ENCODE measurements at places on chromosomes 2 and 18.

DNA sequence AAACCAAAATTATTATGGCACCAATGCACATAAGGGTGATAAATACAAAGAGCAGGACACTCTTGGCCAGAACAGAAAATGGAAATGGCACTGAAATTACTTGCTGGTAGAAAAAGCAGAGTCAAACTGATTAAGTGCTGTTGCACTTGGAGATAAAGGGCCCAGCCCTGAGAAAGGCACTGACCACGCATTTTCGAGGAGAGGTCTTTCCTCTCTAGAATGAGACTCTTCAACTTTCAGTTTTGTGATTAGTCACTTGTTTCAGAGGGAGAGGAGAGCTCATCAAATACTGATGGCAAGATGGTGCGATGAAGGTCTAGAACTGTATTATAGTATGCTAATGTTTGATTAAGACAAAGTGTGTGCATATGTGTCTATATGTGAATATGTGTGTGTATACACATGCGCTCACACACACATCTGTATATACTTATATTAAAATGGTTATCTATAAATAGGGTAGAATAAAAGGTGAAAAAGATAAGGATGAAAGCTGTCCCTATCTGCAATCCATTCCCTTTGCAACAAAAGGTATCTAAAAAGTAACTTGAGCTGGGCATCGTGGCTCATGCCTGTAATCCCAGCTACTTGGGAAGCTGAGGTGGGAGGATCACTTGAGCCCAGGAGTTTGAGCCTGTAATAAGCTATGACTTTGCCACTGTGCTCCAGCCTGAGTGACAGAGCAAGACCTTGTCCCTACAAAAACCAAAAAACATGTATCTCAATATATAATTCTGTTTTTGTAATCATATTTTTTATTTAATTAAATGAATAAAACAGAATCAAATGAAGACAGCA, 48.8 kb upstream of the ZDBF2 start:
- no peak for DNase-seq

DNA sequence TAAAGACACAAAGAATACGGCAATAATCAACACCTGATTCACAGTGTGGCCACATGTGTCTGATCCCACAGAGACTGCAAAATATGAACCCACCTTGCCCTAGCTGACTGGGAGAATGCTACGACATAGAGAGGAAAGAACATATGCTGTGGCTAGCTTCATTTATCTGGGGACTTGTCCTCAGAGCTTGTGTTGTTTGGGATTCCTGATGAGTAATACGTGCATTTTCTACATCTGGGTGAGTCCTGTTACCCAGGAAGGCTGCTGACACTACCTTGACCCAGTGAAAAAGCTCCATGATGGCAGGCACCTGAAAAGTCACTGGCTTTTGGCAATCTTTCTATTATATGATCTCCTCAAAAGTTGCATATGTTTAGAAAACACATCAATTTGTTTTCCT, 427.7 kb upstream of the LYPD1 start:
- DNase-seq = no peak

DNA sequence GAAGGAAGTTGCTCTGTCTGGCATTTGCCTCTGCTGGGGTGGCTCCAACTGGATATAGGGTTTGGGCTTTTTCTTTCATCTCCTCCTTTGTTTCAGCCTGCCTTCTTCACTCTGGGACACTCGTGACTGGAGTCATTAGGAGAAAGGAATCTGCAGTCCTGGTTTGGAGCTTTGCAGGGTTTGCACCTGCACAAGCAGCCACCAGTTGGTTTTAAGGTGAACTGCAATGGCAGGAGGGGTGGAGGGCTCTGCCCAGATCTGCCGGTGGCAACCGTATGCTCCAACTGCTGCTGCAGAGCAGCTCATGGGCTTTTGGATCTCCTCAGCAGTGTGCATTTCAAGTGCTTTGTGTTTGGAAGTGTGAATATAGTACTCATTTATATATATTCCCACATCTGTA, 131.3 kb upstream of the MGAT5 start:
- DNase-seq = no peak

DNA sequence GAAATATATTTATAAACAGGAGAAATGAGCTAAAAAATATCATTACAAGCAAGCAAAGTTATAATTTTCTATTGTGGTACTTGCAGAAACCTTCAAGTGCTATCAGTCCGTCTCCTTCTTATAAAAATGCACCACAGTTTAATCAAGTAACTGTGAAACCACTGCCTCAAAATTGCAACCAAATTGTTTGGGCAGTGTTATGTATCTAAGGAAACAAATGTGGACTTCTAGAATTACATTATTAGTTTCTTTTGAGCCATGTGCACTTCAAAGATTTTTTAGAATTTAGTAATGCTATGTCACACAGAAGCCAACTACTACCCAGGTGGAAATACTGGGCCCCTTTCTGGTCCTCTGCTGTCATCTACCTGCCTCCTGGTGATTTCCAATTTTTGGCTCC, 495.6 kb downstream of the NYAP2 start:
- DNase-seq = no peak

- DNase-seq = no peak
These were observed at the start of gene ADRA2B for GRCh38 chr2:96116424-96116878. ADRA2B (minus strand) TSS chr2:96116571; CDS start chr2:96116149, 422 bp downstream.

DNA sequence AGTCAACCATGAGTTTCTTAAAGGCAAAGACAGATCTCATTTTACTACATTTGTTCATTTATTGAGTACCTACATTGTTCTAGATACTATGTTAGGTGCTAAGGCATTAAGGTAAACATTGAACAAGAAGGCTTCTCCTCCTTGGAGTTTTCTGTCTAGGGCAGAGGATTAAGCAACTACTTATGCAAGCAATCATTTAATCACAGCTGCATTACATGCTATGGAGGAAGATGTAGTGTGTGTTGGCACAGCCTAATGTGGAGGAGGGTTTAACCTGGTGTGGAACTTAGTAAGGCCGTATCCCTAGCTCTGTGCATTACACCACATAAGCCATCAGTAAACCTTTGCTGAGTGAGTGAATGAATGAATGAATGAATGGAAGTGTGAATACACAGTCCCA, 106.5 kb upstream of the MAP3K20 start:
- DNase-seq = no peak

DNA sequence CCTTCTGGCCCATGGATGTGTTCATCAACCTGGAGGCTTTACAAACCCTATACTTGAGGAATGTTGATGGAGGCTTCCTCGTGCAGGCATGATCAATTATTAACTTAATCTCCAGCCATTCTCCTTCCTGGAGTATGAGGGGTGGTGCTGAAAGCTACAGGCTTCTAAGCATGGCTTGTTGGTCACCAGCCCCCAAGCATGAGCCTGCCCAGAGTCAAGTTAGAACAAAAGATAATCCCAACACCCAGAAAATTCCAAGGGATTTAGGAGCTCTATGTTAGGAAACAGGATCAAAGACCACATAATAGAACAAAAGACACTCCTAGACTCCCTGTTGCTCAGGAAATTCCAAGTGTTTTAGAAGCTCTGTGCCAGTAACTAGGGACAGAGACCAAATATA, 63.1 kb downstream of the FAM171B start:
- no peak for DNase-seq

- DNase-seq = no peak
These were observed 74.6 kb downstream of the AGAP1 start for GRCh38 chr2:235568431-235568830.

DNA sequence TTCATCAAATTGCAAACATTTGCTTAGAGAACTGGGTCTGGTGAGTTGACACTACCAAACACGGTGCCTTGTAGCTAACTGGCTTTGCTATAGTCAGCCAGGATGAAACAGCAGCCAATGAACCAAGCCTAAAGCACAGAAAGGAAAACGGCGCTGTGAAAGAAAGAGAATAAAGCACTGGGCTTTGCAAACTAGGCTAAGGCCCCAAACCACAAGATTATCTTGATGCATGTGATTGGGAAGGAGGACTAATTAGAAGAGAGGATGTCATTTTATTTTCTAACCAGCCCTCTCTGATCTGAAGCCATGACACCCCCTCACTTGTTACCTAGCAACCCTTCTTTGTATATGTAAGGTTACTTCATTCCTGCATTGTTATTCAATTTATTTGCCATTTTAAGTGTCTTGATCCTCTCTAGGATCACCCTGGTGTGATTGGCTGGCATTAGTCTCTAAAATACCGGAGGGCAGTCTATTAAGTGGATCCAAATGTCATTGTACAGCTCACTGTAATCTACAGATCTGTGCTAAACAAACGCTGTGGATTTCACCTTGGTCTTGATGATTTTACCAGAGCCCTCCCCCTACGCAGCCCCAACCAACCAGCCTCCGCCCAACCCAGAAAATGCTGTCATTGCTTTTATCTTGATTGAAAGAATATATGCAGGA, 395.4 kb upstream of the ACVR2A start:
- DNase-seq = no peak

GRCh38 chr2:25265802-25266201, 75.9 kb downstream of the DNMT3A start:
- DNase-seq = no peak

DNA sequence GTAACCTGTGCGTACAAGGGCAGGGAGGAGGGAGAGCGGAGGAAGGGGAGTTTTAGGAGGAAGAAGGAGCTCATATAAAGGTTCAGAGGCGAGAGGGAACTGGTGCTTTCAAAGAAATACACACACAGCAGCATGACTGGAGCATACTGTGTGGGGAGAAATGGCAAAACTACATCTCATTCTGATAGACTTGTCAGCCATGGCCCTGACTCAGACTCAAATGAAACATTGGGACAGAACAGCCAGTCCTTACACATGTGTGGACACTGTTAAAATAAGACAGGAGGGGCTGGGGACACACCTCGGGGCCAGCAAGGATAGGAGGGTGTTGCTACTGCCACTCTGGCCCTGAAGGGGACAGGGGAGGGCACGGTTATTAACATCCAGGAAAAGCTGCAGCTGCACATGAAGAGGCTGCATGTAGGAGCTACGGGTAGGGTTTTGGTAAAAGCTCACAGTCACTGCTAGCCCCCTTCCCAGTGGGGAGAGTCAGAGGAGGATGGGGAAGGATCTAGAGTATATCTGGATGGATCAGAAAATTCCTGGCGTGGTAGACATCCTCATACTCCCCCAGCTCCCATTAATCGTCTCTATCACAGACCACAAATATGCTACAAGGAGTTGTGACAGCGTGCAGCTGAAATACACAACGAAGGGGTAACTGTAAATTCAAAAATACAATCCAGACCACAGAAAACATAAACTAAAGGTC, 110.5 kb downstream of the GATA6 start:
- no peak for DNase-seq

GRCh38 chr2:230840301-230840700, 24.4 kb upstream of the ITM2C start:
- no peak for DNase-seq

DNA sequence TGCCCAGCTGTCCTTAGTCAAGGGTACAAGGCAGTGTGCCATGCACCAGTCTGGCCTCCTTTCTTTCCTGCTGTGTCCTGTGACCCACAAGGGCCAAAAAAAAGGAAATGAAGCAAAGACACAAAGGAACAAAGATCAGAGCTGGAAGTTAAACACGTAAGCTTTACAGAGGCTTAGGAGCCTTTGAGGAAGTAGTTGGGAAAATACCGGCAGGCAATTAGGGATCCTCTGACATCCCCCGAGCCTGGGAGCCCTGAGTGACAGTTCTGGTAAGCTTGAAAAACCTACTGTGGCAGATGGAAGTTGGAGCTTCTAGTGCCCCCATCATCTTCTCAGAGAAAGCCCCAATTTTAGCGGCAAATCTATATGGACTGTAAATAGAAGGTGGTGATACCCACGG, 78.5 kb downstream of the SPRED2 start:
- DNase-seq = no peak

DNA sequence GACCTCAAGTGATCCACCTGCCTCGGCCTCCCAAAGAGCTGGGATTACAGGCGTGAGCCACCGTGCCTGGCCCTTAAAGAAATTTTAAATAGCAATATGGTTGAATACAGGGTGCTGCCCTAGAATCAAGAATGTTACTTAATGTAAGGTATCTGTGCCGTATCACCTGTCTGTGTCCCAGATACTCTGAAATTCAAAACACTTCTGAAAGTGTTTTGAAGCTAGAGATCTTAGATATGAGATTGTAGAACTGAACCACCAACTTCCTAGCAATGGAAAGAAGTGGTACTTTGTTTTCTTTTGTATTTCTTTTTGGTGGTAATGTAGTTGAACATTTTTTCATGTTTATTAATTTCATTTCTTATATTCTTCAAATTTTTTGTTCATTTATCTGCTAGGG, 13.0 kb downstream of the PTPN4 start:
- no peak for DNase-seq

- no peak for DNase-seq
These were observed 41.6 kb downstream of the TRAF3IP1 start for GRCh38 chr2:238361877-238362276.

DNA sequence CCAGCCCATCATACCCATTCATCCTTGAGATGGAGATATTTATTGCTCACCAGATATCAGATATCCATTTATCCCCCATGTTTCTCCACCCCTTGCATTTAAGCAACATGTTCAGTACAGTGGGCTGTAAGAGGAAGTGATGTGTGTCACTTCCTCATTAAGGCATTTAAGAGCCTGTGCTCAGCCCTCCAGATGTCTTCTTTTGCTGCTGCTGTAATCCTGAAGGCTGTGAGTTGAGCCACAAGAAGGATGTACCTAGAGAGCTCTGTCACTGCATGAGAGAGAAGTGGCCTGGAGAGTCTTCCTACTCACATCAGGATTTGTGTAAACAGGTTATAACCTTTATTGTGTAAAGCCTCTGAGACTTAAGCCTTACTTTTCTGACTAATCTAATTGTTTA, 151.8 kb upstream of the UNC80 start:
- peak; percentile 16 for DNase-seq

Measured in globus pallidus (tissue), 1 donor.